ENCODE measurements at places on chromosomes 16 and 17. TPM values are rescaled to one million over a fixed set of nuclear protein-coding genes. Genes with fewer than 3 reads are reported as not detected.

ZNF469 gene
- total RNA-seq, result 5.9 TPM

BCAR1 gene
- 49.6 TPM for total RNA-seq

NEUROD2 gene
- total RNA-seq, result not detected

GRCh38 chr17:11598274-11599221 is at the start of gene DNAH9:
TSS of gene DNAH9 (plus strand) at chr17:11598470. CDS start at chr17:11598499, 29 bp downstream.
- H3K4me1 ChIP-seq, result no peaks in the 10 kb centered on the region
- H3K4me3 ChIP-seq, result no peak within 1 kb of the TSS
- H3K27ac ChIP-seq, result no peak within 1 kb of the TSS
- no peaks in the 10 kb centered on the region for H3K27me3 ChIP-seq
- no peaks in the 10 kb centered on the region for H3K36me3 ChIP-seq
- no peak for DNase-seq

GRCh38 chr17:1561420-1562175 is 994 bp downstream of the PITPNA start:
- H3K27me3 ChIP-seq, result no peaks in the 10 kb centered on the region
- peaks cover 5% of the 10 kb centered on the region for H3K36me3 ChIP-seq
- no peak for DNase-seq
- H3K27ac ChIP-seq, result peak overlapping the region; percentile 67

GRCh38 chr17:75124041-75124818 is 7.3 kb downstream of the NT5C start:
- DNase-seq, result peak; percentile 99
- peak overlapping the region; percentile 44 for H3K4me3 ChIP-seq
- peak overlapping the region; percentile 93 for H3K27ac ChIP-seq
- peaks cover 40% of the 10 kb centered on the region for H3K4me1 ChIP-seq
- no peaks in the 10 kb centered on the region for H3K27me3 ChIP-seq

DNA sequence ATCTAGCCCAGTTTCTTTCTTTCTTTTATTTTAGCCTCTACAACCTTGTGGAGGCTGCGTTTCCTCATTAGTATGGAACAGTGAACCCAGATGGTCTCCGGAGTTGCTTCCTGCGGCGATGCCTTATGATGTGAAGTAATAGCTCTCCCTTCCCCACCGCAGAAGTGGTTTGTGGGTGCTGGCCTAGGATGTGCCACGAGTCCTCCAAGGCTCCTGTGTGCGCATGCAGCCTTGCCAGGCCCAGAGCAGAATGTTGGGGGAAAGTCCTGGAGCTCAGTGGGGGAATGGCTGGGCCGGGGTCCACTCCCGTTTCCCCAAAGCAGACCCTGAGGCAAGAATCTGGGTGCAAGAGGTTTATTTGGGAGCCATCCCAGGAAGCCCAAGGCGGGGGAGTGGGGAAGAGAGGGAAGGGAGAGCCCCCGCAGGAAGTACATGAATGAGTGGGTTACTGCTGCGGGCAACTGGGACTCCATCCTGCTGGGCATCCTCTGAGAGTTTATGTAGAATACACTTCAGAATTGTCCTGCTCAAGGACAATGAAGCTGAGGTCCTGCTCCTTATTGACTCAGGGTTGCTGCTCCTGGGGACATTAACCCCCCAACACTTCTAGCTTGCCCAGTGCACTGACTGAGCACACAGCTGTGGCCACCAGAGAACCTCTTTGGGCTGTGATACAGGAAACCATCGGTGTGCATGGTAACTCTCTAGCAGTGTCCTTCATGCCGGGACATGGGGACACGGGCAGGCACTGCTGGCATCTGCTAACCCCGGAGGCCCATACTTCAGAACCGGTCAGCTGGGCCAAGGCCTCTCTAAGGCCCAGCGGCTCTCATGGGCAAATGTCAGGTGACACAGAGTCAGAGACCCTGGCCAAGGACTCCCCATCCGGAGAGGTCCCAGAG is 3.7 kb upstream of the HCRT start:
- H3K27me3 ChIP-seq, result no peaks in the 10 kb centered on the region
- H3K4me3 ChIP-seq, result no peak overlapping the region
- no peak overlapping the region for H3K27ac ChIP-seq
- no peak for DNase-seq
- H3K4me1 ChIP-seq, result peaks cover 22% of the 10 kb centered on the region
- H3K36me3 ChIP-seq, result no peaks in the 10 kb centered on the region

GRCh38 chr17:14621826-14622614 is 321.1 kb downstream of the HS3ST3B1 start:
- no peaks in the 10 kb centered on the region for H3K36me3 ChIP-seq
- DNase-seq, result no peak
- no peak overlapping the region for H3K27ac ChIP-seq
- H3K4me3 ChIP-seq, result no peak overlapping the region
- no peaks in the 10 kb centered on the region for H3K27me3 ChIP-seq

GRCh38 chr17:68711858-68712257 is 110.7 kb upstream of the FAM20A start:
- H3K27me3 ChIP-seq, result no peaks in the 10 kb centered on the region
- no peaks in the 10 kb centered on the region for H3K4me1 ChIP-seq
- no peak for DNase-seq
- H3K27ac ChIP-seq, result no peak overlapping the region
- no peak overlapping the region for H3K4me3 ChIP-seq

GRCh38 chr17:44820631-44821212 is 9.4 kb downstream of the GJC1 start:
- H3K27ac ChIP-seq, result peak overlapping the region; percentile 91
- peak; percentile 98 for DNase-seq
- no peaks in the 10 kb centered on the region for H3K36me3 ChIP-seq
- no peaks in the 10 kb centered on the region for H3K27me3 ChIP-seq

GRCh38 chr16:3348547-3349167 is 7.0 kb upstream of the OR2C1 start:
- no peaks in the 10 kb centered on the region for H3K4me1 ChIP-seq
- no peaks in the 10 kb centered on the region for H3K36me3 ChIP-seq
- no peak overlapping the region for H3K4me3 ChIP-seq
- DNase-seq, result no peak
- H3K27ac ChIP-seq, result no peak overlapping the region

GRCh38 chr17:8044819-8045810 is 6.3 kb downstream of the ALOX15B start:
- H3K27ac ChIP-seq, result no peak overlapping the region
- no peak for DNase-seq
- no peaks in the 10 kb centered on the region for H3K27me3 ChIP-seq
- H3K4me1 ChIP-seq, result no peaks in the 10 kb centered on the region
- H3K36me3 ChIP-seq, result no peaks in the 10 kb centered on the region

DNA sequence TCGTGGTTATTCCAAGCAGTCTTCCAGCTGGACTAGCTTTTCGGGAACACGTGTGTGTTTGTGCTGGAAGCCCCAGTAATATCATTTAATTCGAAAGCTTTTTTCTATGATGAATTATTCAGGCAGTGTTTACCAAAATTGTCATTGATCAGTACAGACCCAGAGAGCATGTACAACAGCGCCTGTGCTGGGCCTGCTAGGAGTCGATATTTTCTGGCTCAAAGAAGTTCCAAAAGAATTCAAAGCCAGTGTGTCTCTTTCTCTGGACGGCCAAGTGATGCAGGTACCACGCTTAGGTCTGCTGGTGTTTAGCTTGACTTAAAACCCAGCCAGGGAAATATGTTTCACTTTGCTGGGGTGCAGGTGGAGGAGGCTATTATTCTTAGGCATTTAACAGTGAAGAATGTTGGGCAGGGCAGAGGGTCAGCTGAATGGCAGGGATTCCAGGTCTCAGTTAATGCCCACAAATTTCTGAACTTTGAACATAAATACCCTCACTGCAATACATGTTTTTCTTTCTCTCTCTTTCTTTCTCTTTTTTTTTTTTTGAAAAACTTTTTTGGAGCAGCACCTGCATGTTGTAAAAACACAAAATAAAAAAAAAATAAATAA is 401.3 kb downstream of the WWOX start:
- no peaks in the 10 kb centered on the region for H3K36me3 ChIP-seq
- no peak overlapping the region for H3K4me3 ChIP-seq
- H3K27ac ChIP-seq, result no peak overlapping the region
- no peaks in the 10 kb centered on the region for H3K4me1 ChIP-seq
- H3K27me3 ChIP-seq, result no peaks in the 10 kb centered on the region

DNA sequence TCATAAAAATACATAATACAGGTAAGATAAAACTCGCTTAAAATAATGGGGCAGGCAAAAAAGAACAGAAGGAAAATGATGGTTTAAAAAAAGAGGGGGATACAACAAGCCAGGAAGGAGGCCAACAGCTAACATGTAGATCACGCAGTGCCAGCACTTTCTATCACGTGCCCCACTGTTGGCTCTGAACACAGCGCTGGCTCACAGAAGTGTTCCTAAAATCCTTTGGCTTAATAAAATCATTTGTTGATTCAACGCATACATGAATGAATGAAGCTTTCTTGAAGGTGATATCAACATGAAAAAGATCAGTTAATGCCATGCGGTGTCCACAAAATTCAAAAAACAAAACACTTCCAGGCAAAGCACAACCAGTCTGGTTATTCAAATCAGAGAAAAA is 8.5 kb downstream of the ITGAE start:
- H3K4me3 ChIP-seq, result no peak overlapping the region
- H3K4me1 ChIP-seq, result peaks cover 3% of the 10 kb centered on the region
- H3K27me3 ChIP-seq, result no peaks in the 10 kb centered on the region

DNA sequence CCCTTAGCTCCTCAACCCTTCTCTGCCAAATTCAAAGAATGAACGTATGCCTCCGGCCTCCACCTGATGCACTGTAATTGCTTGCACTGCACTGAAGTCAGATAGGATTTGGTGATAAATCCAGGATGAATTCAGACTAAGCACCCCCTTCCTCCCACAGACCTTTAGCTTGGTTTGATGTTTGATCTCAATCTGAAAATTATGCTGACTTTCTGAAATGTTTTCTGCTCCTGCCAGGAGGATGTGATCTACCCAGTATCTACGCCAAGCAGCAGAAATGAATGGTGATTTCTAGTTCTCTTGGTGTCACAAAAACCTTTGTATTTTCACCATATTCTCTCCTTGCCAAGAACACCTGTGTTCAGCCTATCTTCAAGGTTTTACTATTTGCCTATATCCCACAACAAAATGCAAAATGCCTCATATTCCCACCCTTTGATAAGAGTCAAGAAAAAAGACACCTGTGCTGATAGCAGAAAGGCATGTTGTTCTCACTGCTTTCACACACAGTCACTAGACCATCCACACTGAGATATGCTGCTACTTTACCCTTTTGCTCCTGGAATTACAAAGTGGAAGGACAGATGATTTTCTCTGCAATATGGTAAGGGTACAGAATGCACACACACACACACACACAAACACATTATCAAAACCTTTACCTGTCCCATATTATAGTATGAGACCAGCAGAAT is 14.7 kb downstream of the RFFL start:
- H3K4me3 ChIP-seq, result no peak overlapping the region
- H3K27ac ChIP-seq, result no peak overlapping the region
- no peaks in the 10 kb centered on the region for H3K27me3 ChIP-seq
- no peaks in the 10 kb centered on the region for H3K4me1 ChIP-seq
- DNase-seq, result no peak
- H3K36me3 ChIP-seq, result no peaks in the 10 kb centered on the region

DNA sequence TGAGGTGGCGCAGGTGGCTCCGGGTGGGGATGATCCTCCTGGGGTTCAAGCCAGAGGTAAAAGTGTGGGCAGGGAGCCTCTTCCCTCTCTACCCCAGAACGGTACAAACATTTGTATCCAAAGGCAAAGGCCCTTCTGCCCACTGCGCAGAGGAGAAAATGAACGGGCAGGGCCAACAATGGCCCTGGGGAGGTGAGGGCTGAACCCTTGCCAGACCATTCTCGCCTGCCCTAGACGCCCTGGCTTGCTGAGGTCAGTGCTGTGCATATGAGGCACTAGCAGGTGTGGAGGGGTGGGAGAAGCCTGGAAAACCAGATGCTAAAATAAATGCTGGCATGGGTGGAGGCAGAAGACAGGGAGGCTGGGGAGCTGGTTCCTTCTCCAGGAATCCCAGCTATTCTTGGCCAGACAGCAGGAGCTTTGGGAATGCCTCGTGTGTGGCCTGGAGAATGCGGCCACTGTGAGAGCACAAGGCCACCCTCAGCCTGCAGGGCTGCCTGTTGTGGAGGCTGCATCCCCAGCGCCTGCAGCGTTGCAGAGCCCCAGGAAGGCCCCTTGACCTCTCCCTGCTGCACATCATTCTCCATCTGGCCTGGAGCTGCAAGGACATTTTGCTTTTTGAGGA is 4.5 kb downstream of the C17orf50 start:
- no peaks in the 10 kb centered on the region for H3K27me3 ChIP-seq
- H3K4me1 ChIP-seq, result peaks cover 5% of the 10 kb centered on the region
- no peaks in the 10 kb centered on the region for H3K36me3 ChIP-seq
- H3K27ac ChIP-seq, result no peak overlapping the region

DNA sequence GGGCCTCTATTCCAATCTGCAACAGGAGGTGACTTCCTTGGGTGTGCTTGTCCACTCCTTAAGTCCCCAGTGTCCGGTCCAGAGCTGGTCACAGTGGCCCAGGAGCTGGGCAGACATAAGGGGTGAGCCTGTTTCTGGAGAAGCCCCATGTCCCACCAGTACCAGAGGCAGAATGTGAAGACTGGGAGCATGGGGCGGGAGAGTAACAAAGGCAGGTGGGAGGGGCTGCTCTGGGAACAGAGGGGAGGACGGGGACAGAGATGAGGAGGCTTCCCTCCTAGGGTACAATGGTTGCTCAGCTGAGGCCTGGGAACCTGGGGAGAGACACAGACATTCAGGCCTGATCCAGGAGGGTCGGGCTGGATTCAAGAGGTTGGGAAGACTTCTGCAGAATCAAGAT is 323.3 kb upstream of the TNRC6C start:
- no peak overlapping the region for H3K4me3 ChIP-seq
- H3K27me3 ChIP-seq, result peaks cover 22% of the 10 kb centered on the region
- no peaks in the 10 kb centered on the region for H3K36me3 ChIP-seq
- no peak for DNase-seq
- H3K27ac ChIP-seq, result no peak overlapping the region
- no peaks in the 10 kb centered on the region for H3K4me1 ChIP-seq

GRCh38 chr17:44360826-44361225 is 2.8 kb downstream of the FAM171A2 start:
- H3K27me3 ChIP-seq, result no peaks in the 10 kb centered on the region
- no peaks in the 10 kb centered on the region for H3K36me3 ChIP-seq
- peaks cover 27% of the 10 kb centered on the region for H3K4me1 ChIP-seq
- no peak overlapping the region for H3K27ac ChIP-seq
- DNase-seq, result no peak

DNA sequence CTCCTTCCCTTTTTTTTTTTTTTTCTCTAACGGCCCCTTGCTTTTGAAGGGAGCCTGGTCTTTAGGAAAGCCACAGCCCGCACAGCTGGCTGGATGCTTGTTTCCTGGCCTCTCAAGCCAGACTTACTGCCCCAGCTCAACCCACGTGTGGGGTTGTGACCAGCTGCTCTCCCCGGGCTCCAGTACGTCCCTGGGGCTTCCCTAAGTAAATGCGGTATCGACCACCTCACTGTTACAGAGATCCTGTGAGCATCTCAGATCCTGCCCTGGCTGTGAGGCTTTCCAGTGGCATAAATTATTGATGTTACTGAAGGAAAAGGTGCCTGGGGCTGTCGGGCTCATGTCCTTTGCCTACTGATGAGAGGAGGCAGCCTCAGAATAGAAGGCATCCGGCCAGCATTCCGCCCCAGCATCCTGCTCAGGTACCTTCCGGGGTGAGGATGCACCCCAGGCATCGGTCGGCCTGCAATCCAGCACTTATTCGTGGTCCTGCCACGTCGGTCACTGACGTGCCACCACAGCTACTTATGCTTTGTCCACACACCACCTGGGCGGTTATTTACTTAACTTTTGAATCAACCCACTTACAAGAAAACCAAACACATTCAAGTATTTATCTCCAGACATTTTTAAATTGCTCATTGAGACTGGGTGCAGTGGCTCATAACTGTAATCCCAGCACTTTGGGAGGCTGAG is 9.6 kb downstream of the GPRC5B start:
- no peaks in the 10 kb centered on the region for H3K36me3 ChIP-seq
- no peaks in the 10 kb centered on the region for H3K27me3 ChIP-seq
- no peak for DNase-seq

- H3K27ac ChIP-seq, result peak overlapping the region; percentile 45
- H3K4me3 ChIP-seq, result no peak overlapping the region
- H3K27me3 ChIP-seq, result no peaks in the 10 kb centered on the region
- DNase-seq, result peak; percentile 100
Observed at GRCh38 chr16:84013787-84014569, 28.6 kb downstream of the SLC38A8 start.
